ENCODE measurements at places on chromosomes 2 and 18.
A peak's percentile ranks its signal among the peaks of the same experiment; 100 is the strongest.

- DNase-seq, result no peak
Observed at GRCh38 chr2:23803965-23804542, 122.9 kb downstream of the ATAD2B start.

GRCh38 chr2:112633708-112634107, 12.0 kb upstream of the SLC20A1 start:
- DNase-seq, result no peak

GRCh38 chr2:235950473-235950809, 217.7 kb downstream of the GBX2 start:
- no peak for DNase-seq

DNA sequence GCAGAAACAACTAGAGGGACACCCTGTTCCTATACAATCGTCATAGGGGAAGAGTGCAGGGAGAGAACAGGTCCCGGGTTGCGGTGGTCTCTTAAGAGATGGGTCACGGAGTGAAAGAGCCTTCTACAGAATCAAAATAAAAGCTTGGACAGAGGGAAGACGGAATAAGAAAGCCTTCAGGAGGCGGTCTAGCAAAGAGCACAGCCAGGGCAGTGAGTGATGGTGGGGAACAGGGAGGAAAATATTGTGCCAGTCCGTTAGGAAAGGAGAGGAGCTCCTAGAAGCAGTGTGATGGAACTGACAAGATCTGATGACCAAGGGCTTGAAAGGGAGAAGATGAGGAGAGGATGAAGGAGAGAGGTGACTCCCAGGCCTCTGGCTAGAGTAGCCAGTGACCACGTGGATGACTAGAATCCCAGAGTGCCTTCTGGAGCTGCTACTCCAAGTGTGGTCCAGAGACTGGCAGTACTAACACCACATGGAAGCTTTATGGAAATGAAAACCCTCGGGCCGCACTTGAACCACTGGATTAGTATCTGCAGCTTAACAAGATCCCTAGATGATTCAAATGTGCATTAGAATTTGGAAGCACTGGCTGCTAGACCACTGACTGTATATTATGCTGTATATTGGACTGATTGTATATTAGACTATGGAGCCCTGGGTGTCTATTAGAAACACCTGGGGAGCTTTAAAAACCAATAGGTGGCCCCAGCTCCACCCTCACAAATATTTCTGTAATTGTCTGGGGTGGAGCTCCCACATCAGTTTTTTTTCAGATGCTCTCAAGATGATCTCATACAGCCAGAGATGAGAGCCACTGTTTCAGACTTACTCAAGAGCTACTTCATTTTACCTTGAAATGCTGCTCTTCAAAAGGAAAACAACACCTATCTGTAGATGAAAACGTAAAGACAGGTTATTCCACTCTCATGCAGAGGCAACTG, 1.1 kb upstream of the EVA1A start:
- DNase-seq, result no peak

DNA sequence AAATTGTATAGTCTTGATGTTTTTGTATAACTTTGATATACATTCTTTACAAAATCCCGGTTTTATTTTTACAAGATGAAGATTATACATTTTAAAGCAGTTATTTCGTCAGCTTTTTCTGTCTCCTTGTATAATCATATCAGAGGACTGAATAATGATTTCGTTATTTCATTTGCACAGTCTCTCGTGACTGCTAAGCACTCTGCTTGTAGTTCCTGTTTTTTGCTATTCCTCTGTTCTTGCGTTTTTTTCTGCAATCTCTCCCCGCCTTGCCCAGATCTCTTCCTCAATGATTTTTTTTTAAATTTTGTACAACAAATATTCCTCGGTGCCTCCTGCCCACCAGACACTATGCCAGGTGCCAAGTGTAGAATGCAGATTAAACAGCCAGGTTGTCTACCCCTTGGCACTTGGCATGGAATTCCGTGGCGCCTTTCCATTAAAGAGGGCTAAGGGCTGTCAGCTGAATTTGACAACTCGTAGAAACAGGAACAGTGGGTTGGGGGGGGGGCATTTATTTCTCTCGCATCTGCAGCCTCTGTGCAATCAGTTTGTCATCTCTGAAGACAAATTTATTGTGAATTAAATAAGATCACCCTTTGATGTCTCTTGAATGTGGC, 69.6 kb downstream of the KLHL29 start:
- DNase-seq, result no peak

- DNase-seq, result no peak
Observed at GRCh38 chr2:25105336-25106085, 62.9 kb downstream of the POMC start.

GRCh38 chr2:188303363-188304031, 11.8 kb downstream of the GULP1 start:
- no peak for DNase-seq

DNA sequence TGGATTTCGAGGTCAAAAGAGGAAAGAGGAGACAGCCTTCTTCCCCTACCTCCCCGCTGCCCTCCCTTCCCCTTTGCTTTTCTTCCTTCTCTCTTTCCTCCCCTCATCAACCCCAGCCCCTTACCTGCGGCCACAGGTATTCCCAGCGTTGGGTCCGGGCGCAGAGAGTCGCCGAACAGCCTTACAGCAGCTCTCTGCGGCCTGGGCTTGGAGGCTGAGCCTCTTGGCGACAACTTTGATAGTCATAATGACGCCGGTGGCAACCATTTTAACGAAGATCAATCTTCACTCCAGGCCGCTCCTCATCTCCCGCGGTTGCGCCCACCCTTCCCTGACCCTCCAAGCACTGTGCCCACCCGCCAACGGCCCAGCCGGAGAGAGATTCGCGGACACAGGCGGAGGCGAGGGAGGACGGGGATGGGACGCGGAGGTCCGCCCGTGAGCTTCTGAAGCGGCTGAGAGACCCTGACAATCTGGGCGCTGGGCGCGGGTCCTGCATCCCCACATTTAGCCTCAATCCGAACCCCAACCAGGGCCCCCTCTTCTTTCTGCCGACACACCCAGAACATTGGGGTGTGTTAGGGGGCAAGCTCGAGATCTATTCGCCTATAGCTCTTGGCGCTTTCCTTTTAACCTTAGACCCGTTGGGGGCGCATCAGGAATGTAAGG, 1.5 kb upstream of the EVX2 start:
- no peak for DNase-seq

GRCh38 chr18:38033282-38033681, 467.7 kb upstream of the CELF4 start:
- no peak for DNase-seq

DNA sequence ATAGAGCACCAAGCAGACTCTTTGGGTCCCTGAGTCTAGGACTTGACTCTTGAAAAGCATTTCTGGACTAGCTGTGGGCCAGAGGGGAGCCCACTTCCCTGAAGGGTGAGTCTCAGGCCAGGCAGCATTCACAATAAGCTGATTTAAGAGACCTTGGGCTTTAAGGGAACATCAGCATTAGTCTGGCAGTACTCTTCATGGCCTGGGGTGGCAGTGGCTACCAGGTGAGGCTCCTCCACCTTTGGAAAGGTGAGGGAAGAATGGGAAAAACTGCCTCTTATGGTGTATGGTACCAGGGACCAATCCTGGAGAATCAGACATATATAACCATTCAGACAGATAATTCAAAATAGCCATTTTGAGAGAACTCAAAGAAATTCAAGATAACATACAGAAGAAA, 599.9 kb upstream of the POU3F3 start:
- peak; percentile 4 for DNase-seq

- DNase-seq, result no peak
Observed at GRCh38 chr2:196356332-196356731, 185.0 kb upstream of the STK17B start.

GRCh38 chr18:46212398-46212797, 108.2 kb downstream of the HAUS1 start:
- no peak for DNase-seq

DNA sequence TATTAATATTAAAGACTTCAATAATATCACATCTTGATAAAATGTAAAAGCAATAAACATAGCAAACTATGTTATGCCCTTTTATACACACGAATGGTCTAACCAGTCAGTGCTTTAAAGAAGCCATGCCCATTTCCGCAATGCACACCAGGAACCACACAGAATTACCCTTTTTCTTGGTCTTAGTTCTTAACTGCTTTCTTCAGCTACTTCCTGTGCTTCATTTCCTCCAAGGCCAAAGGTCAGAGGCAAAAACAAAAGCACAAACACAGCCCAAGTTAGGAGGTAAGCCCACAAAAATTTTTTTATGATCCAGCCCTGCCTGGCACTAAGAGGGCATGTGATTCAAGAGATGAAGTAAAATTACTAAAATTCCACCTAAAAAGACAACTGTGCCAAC, 267.2 kb downstream of the FBXO15 start:
- DNase-seq, result no peak

DNA sequence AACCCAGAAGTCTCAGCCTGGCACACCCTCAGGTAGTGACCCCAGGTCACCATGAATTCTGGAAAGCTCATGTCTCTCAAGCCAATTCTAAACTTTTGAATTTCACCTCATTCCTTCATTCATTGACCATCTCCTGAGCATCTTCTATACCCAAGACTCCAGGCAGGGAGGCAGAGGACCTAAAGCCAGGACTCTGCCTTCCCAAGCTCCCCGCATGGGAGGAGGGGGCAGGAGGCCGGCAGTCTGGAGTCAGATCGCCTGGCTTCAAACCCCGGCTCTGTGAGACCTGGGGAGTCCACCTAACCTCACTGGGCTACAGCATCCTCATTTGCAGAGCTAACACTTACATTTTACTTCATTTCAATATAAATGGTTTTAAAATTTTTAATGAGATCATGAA, 59.0 kb downstream of the SMAD7 start:
- DNase-seq, result no peak

- no peak for DNase-seq
Observed at GRCh38 chr18:47926101-47926850, 4.2 kb downstream of the SMAD2 start.

DNA sequence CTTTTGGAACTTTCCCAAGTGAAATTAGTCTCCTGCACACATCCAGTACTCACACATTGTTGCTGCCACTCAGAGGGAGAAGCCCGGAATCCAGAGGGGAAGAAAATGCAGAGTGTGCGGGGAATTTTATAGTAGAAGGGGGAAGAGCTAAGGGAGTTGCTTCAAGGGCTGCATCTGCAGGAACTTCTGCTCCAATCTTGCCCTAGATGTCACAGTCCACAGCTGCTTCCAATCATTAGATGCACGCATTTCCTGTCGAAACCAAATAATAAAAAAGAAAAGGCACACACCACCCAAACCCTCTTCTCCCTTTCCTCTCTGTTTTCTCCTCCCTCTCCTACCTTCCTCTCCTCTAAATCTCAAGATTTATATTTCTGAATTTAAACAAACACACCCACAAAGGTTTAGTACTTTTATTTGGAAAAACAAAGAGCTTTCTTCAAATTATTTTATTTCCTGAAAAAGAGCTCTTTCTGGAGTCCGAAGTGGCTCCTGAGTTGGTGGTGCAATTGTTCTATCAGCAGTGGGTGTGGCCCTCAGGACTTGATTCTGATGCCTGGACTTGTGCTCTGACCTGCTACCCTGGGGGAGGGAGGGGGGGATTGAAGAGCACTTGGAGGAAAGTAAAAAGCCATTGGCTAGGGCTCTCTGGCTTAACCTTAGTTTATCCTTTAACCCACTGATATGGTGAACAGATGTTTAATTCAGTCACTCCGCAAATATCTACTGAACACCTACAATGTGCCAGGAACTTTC, 72.0 kb downstream of the KCNE4 start:
- DNase-seq, result no peak

GRCh38 chr2:172105471-172106107, 2.9 kb upstream of the DLX2 start:
- no peak for DNase-seq

- DNase-seq, result no peak
Observed at GRCh38 chr2:104280216-104280615, 573.7 kb upstream of the POU3F3 start.

- DNase-seq, result no peak
Observed at GRCh38 chr2:162480067-162480466, 136.1 kb downstream of the GCA start.

- no peak for DNase-seq
Observed at GRCh38 chr2:14756981-14757657, 124.6 kb downstream of the LRATD1 start.

GRCh38 chr2:62116983-62117382, 78.9 kb upstream of the B3GNT2 start:
- DNase-seq, result no peak

GRCh38 chr2:47656715-47657600, 126.0 kb upstream of the MSH6 start:
- no peak for DNase-seq

DNA sequence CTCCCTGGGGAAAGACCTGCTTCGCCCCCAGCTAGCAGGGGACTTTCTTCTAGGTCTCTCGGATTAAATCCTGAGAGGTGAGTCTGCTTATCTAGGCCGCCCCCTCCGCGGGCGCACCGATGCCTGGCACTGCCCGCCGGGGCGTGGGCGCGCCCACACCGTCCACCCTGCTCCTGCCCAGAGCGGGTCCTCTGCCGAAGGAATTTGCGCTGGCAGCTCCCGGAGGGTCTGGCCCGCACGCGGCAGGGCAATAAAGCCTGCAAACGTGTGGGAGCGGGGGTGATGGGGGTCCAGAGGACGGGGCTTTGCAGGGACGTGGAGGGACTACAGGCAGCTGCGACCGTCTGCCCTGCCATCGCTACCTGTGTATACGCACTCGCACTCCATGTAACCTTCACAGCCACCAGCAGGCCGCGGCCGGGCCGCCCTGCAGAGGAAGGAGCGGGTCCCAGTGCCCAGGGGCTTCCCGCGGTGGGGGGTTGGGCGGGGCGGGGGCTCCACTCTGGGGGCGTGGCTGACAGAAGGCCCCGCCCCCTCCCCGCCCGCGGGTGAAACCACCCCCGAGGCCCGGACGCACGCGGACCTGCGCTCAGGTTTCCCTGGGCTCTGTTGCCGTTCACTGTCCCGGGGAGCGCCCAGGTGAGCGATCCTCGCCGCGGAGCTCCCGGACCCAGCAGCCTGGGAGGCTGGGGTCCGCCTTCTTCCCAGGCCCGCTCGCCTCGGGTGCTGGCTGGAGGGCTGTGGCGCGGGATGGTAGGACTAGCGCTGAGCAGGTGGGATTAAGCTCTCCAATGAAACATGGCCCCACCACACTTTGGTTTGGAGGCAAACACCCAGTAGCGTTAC, 174.5 kb upstream of the HS6ST1 start:
- no peak for DNase-seq

GRCh38 chr18:33755931-33756560, 178.0 kb downstream of the ASXL3 start:
- DNase-seq, result no peak

- no peak for DNase-seq
Observed at GRCh38 chr18:5250603-5251002, 44.9 kb downstream of the ZBTB14 start.

DNA sequence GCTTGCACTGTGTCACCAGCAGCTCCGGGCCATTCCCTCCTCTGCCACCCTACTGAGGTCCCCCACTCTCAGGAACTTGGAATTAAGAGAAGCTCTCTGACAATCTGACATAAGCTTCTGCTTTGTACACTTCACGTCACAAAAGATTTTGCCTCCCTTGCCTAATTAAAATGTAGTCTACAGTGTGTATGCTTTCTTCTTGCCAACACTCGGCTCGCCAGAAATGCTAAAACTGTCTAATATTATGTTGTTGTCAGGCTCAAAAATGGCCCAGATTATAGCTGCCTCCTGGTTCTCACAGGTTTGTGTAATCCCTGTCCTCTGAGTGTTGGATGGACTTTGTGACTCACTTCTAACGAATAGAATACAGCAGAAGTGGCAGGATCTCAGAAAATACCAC, 474.7 kb downstream of the MBD2 start:
- DNase-seq, result no peak
